ENCODE measurements at places on chromosomes 1 and 21.
A peak's percentile ranks its signal among the peaks of the same experiment; 100 is the strongest.

GRCh38 chr1:107787299-107787698 is 177.7 kb downstream of the VAV3 start:
- DNase-seq, result peak; percentile 13

DNA sequence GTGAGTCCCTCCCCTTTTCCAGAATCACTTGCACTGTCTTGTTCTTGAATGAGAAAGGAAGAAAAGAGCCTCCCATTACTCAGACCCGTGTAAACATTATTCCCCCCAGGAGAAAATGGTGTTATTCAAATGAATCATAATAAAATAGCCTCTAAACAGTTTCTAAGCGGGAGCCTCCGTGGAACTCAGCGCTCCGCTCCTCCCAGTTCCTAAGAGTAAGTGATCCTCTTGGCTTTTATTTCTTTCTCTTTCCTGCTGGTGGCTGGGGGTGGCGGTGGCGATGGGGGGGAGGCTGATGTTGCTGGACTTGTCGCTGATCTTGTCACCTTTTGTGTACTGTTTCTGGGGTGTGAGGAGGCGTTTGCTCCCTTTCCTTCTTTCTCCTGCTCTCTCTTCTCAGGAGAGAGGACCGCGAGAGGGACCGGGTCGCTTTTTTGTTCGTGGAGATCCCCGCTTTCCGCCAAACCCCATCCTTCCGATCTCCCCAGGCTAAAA is 781 bp downstream of the PROX1 start:
- no peak for DNase-seq

GRCh38 chr1:203986887-203987461 is 85.9 kb upstream of the SOX13 start:
- DNase-seq, result no peak

DNA sequence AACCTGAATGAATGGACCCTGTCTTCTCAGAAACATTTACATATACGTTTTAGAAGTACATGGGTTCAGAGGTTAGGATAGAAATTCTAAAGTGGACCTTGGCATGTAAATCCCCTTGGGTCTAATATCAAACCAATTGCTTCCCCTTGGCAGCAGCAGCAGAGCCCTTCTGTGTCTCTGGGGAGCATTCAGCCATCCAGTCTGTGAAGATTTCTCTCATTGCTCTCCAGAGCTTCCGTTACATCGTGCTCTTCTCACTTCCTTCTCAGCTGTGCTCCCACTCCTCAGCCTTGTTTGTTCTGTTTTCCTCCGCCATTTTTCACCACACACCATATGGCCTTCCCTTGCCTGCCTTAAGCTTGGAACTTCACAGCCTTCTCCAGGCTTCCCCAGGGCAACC is 61.5 kb upstream of the ATP1B1 start:
- DNase-seq, result no peak

- DNase-seq, result no peak
These were observed 39.4 kb upstream of the GADD45A start for GRCh38 chr1:67645495-67646144.

GRCh38 chr1:84995484-84996334 is 1.2 kb downstream of the MCOLN2 start:
- DNase-seq, result no peak

DNA sequence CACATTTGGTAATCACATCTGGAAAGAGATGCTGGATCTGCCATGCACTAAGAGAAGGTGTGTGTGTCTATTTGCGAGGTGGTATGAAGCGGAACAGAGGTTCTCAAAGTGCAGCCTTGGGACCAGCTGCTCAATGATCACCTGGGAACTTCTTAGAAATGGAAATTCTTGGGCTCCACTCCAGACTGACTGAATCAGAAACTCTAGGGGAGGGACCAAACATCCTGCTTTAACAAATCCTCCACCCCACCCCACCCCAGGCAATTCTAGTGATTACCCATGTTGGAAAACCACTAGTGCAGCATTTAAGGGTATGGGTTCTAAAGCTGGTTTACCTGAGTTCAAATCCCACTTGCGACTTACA is 143.9 kb upstream of the JUN start:
- no peak for DNase-seq

DNA sequence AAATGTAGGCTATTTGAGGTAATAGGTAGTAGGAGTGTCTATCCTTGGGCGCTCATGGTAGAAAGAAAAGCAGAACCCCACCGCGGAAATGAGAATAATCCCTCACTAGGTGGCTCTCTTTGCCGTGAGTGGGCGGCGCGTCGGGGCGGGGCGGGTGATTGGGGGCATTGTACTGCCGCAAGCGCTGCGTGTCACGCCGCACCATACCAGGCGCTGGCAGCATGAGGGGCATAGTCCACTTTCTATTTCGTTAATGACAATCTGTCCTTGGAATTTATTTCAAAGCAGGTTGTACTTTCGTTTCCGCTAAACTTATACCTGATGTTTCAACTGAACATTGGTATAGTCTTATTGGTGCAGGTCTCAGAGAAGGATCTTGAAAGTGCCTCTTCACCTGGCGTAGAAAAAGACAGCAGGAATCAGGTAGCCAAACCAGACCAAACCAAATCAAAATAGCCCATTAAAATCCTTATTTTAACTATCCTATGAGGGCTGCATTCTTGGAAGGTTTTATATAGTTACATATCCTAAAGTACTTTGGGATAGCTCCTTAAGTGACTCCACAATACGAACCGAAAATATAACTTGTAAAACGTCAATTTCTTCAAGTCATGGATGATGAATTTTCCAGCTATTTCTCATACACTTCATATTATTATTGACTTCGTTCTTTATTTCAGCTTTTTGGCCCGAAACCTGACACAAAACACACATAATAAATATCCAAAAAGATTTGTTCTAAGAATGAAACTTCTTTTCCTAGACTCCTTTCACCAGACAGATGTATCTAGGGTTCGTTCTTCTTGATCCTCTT is 1.9 kb upstream of the SMG7 start:
- peak; percentile 70 for DNase-seq

DNA sequence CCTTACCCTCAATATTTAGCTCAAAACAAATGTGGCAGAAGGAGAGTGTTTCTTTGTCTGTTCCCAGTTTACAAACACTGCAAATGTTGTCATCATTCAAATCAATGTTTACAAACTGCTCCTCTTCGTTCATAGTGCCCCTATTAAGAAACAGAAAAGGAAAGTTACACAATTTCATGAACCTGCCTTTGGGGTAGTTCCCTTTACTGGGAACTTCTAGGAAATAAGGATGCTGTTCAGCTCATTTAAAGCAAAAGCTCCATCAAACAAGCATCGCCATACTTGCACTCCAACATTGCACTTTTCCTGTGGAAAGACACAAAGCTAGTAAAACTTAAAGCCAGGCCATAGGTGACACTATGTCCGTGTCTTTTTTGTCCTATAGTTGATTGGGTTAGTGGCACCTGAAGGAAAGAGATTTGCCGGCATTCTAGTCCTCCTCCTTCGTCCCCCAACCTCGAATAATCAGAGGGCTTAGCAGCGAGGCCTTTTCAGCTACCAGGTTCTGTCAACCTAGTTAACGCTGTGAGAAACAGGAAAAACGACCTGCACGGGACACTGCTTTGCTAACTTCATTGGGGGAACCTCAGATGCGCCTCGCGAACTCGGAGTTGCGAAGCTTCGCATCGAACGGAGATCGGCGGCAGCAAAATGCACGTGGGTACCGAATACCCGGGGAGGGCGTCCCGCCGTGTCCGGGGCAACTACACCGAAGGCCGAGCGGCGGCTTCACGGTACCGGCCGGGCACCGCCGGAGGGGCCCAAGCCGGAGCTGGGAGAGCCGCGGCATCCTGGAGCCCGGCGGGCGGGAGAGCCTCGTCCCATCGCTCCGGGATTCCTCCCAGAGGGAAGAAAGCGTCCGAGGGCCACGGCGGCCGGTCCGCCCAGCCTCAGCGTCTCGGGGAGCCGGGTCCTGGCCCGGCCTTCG is 706 bp downstream of the C21orf91 start:
- DNase-seq, result peak; percentile 24

- no peak for DNase-seq
These were observed 117.5 kb upstream of the TMPRSS2 start for GRCh38 chr21:41625428-41625827.

- DNase-seq, result peak; percentile 33
These were observed 29.3 kb upstream of the TSPAN2 start for GRCh38 chr1:115118611-115119010.

- no peak for DNase-seq
These were observed 64.7 kb downstream of the COQ8A start for GRCh38 chr1:227004796-227005195.

- no peak for DNase-seq
These were observed 39.7 kb downstream of the AZIN2 start for GRCh38 chr1:33120436-33121231.

- no peak for DNase-seq
These were observed 14.1 kb downstream of the SLC19A1 start for GRCh38 chr21:45528028-45528705.

GRCh38 chr1:86030180-86030579 is 126.4 kb downstream of the COL24A1 start:
- DNase-seq, result no peak

DNA sequence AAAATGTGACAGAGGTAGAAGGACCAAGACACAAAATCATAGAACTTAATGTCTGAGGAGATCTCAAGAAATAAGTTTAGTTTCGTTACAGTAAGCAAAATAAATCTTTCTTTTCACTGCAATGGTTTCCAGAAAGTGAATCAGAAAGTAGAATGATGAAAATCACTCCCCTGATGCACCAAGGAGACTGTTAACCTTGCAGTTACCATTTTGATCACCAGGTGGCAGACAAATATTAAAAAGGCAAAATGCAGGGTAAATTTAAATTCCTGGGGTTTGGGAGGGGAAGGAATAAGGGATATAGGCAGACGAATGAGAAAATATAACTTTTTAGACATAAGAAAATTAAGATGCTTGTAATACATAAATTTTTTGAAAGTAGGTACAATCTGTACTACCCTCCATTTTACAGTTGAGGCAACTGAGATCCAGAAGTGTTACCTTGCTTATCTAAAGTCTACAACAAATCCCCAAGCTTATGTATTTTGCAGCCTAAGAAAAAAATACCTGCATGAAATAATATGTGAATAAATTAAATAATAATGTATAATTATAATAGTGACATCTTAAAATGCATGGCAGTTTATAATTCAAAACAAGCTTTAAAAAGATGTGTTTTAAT is 253.2 kb downstream of the CRB1 start:
- DNase-seq, result peak; percentile 35

GRCh38 chr1:174659823-174660222 is 212.1 kb downstream of the GPR52 start:
- peak; percentile 34 for DNase-seq

DNA sequence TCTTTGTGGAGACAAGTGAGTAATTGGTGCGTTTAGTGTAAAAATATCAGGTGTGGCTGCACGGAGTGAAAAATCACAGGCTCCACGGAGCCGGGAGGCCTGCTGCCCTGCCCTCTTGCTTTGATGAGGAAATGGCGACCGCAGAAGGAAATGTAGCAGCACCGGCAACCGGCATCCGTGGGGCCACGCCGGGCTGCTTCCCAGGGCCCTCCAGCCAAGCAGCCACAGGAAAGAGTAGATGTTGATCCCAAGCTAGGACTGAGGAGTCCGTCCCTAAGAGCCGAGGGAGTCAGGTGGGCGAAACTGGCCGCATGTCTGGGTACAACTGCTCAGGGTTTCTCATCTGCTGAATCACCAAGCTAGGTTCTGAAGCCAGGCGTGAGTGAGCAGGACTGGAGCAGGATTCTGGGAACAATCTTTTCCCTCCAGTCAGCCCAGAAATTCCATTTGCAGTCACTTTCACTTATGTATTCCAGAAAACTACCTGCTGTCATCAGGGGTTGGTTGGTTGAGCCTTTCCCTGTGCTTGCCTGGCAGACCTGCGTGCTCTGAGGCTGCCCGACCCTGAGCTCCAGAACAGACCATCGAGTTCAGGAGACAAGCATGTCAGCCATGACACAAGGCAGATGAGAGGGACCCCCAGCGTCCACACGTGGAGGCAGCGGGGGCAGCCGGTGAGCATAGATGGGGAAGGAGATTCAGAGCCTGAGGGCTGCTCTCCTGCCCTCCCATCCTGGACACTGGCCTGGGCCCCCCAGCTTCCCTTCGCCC is 5.8 kb upstream of the ITGB2 start:
- peak; percentile 47 for DNase-seq

- no peak for DNase-seq
These were observed 73.8 kb downstream of the UMODL1 start for GRCh38 chr21:42144679-42145568.

- DNase-seq, result no peak
These were observed 48.5 kb downstream of the SCCPDH start for GRCh38 chr1:246772686-246773085.

DNA sequence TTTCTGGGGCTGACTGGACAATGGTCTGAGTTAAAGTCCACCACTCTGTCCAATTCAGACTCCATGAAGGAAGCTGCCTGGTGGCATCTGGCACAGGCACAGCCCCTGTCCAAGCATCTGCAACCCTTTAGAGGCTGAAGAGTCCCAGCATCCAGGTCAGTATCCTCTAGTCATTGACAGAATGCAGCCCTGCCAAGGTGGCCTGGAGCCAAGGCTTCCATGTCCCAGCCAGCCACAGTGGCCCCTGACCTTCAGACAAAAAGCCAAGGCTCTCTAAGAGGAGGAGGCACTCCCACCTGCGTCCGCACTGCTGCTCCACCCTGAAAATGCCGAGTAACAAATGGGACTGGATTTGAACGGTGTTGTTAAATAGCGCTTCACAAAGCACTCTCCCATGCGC is 49.4 kb downstream of the KCNN3 start:
- no peak for DNase-seq

- DNase-seq, result no peak
These were observed 33.0 kb downstream of the BCAR3 start for GRCh38 chr1:93648656-93649055.

DNA sequence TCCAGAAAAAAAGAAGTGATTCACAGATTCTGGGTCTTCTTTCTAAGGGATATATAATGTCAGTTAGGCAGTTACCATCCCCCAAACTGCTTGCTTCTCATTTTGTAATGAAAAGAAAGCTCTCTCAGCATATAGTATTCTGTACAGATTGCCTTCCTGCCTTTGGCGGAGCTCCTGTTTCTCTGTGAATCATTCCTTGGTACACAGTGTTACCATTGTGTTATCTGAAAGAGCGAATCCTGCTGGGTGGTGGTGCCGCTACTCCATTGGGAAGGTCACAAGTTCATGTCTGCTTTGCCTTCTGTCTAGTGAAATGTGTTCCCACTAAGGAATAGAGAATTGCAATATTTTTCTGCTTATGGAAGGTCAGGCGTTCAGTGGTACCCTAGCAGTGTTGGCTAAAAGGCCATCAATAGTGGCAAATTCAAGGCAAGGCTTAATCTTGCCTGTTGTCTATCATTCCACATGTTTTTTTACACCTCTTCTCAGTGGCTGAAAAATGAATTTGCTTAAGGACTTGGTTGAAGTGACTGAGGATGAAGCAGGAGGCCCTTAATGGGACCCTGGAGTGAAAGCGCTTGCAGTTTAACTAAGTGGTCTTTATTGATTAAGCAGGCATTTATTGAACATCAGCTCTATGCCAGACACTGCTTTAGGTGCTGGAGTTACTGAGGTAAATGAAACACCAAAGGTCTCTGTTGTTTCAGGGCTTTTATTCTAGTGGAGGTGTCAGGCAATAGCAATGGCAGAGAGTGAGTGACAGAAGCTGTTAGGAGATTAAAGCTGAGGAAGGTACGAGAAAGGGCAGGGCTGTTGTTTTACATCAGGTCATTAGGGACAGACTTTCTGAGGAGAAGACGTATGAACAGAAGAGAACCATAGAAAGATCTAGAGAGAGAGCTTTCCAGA is 186.7 kb downstream of the PDE4B start:
- peak; percentile 79 for DNase-seq
